Iris pigment epithelial cell (primary cell): ENCODE measurements at places on chromosomes 3 and 15.

DNA sequence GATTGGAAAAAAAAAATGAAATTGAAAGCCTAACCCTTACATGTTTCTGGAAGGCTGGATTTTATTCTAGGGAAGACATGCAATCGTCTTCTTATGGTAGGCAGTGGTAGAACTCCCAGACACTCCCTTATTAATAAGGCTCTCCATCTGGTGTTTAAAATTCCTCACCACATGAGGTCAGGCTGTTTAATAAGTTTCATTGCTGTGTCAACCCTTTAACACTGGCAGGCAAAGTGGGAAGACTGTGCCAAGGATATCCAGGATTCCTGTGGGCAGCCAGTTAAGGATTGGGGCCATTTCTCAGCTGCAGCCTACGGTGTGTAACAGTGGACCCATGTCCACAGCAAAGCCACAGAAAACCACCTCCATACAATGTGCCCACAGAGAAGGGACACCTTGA, 225.5 kb upstream of the CHRM5 start:
- no peak for DNase-seq

DNA sequence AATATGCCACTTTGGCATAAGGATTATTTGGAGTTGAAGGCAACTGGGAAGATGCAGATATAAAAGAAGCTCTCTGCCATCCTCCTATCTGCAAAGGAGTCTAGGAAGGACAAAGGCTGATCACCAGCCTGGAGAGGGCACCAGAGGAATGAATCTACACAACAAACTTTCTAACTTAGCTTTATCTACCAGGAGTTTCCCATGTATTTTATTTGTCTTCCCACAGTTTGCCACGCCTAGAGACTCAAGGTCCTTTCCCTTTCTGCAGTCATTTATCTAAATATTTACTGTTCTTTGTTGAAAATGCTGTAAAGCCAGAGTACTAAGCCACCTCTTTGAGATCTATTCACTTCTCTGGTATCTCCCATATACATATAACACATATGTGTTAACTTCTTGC, 32.2 kb downstream of the GPR176 start:
- peak; percentile 57 for DNase-seq

GRCh38 chr15:76058714-76059319, 968 bp upstream of the TMEM266 start:
- peak; percentile 17 for DNase-seq

- DNase-seq, result no peak
These were observed 266.2 kb upstream of the TPRG1 start for GRCh38 chr3:188905547-188905946.

GRCh38 chr3:73908218-73908617, 283.5 kb upstream of the PDZRN3 start:
- DNase-seq, result no peak

GRCh38 chr3:113914646-113915045, 33.2 kb upstream of the ZDHHC23 start:
- peak; percentile 71 for DNase-seq

DNA sequence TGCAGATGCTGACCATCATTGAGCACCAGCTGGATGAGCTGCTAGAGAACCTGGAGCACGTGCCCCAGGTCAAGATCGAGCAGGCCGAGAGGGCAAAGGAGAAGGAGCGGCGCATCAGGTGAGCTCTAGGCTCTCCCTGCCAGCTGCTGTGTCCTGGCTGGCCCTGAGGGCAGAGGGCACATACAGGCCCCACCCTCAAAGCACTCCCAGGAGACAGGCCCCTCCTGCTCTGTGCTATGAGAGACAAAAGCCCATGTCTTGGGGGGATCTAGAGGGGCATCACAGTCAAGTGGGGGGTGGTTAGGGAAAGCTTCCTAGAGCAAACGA, 39.5 kb downstream of the CFAP100 start:
- DNase-seq, result no peak

DNA sequence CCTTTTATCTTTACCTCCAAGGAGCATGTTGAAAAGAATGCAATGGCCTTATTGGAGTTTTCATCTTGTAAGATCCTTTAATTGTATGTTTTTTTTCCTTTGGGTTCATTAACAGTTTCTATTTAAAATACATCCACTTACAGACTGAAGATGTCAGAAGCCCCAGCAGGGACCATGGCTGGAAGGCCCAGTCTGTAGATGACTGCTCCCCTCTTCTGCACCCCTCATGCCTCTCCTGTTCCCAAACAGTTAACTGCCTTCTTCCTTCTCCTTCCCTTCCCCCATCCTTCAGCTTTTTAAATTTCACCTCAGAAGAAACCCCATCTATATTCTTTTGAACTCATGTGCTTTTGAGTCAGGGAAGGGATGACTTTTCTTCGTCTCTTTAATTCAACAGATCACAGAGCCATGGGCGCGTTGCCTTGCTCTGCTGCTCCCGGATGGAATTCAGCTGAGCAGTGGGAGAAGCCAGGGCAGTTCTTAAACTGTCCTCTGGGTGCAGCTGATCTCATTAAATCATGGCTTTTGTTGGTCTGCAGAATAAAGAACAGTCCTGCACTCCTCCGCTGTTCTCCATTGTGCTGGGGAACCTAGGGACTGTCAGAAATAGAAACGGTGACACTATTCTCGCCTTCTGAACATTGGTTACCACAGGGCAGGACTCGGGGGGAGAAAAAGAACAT, 71.5 kb upstream of the EIF1B start:
- peak; percentile 36 for DNase-seq
